ENCODE measurements at places on chromosomes 11 and 22.

DNA sequence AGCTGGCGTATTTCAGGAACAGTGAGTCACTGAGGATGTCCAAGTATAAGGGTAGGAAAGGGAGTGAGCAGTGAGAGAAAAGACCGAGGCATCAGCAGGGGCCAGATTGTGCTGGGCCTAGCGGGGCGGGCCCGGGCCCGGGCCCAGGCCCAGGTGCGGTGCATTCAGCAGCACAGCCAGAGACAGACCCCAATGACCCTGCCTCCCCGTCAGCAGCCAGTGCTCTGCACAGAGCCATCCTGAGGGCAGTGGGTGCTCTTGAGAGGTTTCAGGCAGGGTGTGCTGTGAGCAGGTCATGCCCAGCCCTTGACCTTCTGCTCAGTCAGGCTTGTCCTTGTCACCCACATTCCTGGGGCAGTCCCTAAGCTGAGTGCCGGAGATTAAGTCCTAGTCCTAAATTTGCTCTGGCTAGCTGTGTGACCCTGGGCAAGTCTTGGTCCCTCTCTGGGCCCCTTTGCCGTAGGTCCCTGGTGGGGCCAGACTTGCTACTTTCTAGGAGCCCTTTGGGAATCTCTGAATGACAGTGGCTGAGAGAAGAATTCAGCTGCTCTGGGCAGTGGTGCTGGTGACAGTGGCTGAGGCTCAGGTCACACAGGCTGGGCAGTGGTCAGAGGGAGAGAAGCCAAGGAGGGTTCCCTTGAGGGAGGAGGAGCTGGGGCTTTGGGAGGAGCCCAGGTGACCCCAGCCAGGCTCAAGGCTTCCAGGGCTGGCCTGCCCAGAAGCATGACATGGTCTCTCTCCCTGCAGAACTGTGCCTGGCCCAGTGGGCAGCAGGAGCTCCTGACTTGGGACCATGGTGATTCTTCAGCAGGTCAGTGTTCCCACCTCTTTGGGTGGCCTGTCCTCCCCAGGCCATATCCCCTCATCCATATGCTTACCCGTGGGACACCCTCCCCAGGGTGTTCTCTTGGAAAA is 2.1 kb downstream of the MYO7A start:
- H3K4me1 ChIP-seq, result peaks cover 35% of the 10 kb centered on the region
- no peak overlapping the region for H3K4me3 ChIP-seq
- no peaks in the 10 kb centered on the region for H3K36me3 ChIP-seq
- no peak for DNase-seq
- H3K27me3 ChIP-seq, result peaks cover 13% of the 10 kb centered on the region

DNA sequence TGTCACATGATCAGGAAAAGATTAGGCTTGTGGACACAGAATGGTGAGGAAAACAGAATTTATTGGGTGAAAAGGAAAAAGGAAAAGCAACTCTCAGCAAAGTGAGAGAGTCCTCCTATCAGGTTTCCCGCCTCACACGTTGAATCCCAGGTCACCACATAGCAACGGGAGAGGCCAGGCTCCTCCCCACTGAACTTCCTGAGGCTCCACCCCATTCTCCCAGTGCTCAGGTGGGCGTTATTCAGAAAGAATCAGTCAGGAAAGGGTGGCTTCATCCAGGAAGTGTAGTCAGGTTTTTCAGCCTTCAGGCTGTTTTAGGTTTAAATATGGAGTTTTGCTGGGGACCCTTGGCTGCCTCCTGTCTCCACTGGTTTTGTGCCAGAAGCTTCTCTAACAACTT is 66.9 kb downstream of the SPON1 start:
- DNase-seq, result no peak
- H3K36me3 ChIP-seq, result no peaks in the 10 kb centered on the region
- H3K27ac ChIP-seq, result no peak overlapping the region
- no peaks in the 10 kb centered on the region for H3K27me3 ChIP-seq
- H3K4me3 ChIP-seq, result no peak overlapping the region

GRCh38 chr11:78465169-78465942 is 47.7 kb upstream of the GAB2 start:
- no peak overlapping the region for H3K4me3 ChIP-seq
- H3K36me3 ChIP-seq, result peaks cover 41% of the 10 kb centered on the region
- no peaks in the 10 kb centered on the region for H3K27me3 ChIP-seq
- peak overlapping the region; percentile 44 for H3K27ac ChIP-seq
- H3K4me1 ChIP-seq, result no peaks in the 10 kb centered on the region
- DNase-seq, result no peak

GRCh38 chr22:18087350-18087855 is 9.6 kb downstream of the PEX26 start:
- no peaks in the 10 kb centered on the region for H3K27me3 ChIP-seq
- H3K4me1 ChIP-seq, result peaks cover 5% of the 10 kb centered on the region
- H3K36me3 ChIP-seq, result peaks cover 81% of the 10 kb centered on the region
- H3K27ac ChIP-seq, result no peak overlapping the region

DNA sequence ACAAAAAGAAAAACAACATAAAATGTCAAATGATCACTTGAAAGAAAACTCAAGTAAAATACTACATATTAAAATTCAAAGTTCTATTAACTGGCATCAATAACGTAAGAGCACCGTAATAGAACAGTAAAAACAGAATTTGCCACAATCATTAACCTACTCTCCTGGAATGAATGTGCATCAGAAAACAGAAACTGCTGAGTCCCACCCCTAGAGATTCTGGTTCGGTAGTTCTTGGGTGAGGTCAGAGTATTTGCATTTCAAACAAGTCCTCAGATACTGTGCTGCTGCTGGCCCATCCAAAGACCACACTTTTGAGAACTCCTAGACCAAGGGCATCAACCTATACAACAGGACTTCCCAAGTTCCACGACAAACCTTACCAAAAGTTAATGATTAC is 23.5 kb downstream of the PITPNB start:
- H3K4me3 ChIP-seq, result no peak overlapping the region
- no peaks in the 10 kb centered on the region for H3K4me1 ChIP-seq
- H3K36me3 ChIP-seq, result peaks cover 97% of the 10 kb centered on the region
- H3K27me3 ChIP-seq, result no peaks in the 10 kb centered on the region

DNA sequence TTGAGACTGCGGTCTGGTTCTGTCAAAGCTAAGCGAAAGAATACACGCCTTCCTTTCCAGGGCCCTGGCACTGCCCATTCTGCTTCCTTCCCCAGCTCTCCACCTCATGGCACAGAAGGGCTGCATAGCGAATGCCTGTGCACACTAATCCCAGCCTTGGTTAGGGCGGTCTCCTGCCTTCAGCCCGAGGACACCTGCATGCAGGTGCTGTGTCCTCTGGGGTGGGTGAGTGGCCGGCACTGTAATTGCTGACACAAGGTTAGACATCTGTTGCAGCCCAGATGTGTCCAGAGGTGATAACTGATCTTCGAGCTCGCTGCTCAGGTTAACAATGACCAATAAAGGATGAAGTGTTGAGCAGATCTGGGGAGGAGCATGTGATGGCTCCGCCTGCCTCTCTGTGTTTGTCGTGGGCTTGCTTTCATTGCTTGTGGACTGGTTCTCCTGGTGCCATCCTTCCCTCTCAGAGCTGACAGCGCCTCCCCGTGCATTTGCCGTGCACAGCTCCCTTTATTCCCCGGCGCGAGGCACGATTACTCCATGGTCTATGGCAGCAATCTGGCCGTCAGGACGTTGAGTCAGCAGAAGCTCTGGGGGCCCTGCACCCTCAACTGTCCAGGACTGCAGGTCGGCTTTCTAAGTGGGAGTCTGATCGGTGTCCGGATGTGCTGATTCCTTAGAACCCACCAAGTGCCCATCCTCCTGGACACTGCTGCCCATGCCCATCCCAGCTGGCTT is 1088.2 kb downstream of the BRD1 start:
- no peak overlapping the region for H3K27ac ChIP-seq
- no peaks in the 10 kb centered on the region for H3K27me3 ChIP-seq
- H3K4me1 ChIP-seq, result no peaks in the 10 kb centered on the region
- no peaks in the 10 kb centered on the region for H3K36me3 ChIP-seq

DNA sequence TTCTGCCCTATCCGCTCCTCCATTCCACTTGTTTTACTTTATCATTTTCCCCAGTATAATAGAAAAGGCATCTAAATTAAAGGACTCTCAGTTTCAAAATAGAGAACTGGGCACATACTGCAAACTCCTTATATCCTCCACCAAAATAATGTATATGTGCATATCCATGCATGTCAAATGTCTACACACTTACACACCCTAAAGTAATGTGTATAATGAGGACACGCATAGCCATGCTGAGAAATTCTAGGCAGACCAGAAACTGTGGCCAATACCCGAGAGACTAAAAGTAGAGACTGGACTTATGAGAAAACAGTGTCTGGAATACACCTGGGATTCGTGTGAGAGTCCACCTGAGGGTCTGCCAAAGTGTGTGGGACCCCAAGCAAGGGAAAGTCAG is 183.5 kb downstream of the CWF19L2 start:
- no peaks in the 10 kb centered on the region for H3K36me3 ChIP-seq
- H3K4me3 ChIP-seq, result no peak overlapping the region
- H3K4me1 ChIP-seq, result no peaks in the 10 kb centered on the region
- no peak overlapping the region for H3K27ac ChIP-seq
- DNase-seq, result no peak

GRCh38 chr11:13328286-13328685 is 50.7 kb downstream of the BMAL1 start:
- no peaks in the 10 kb centered on the region for H3K36me3 ChIP-seq
- no peak for DNase-seq
- H3K4me1 ChIP-seq, result peaks cover 48% of the 10 kb centered on the region
- H3K27me3 ChIP-seq, result no peaks in the 10 kb centered on the region
- H3K27ac ChIP-seq, result no peak overlapping the region

GRCh38 chr11:96107143-96107824 is 183.4 kb upstream of the MTMR2 start:
- peaks cover 15% of the 10 kb centered on the region for H3K4me1 ChIP-seq
- no peak overlapping the region for H3K4me3 ChIP-seq
- H3K36me3 ChIP-seq, result no peaks in the 10 kb centered on the region
- no peaks in the 10 kb centered on the region for H3K27me3 ChIP-seq
- H3K27ac ChIP-seq, result no peak overlapping the region
- no peak for DNase-seq

- peaks cover 13% of the 10 kb centered on the region for H3K27me3 ChIP-seq
- H3K4me3 ChIP-seq, result no peak overlapping the region
- no peak overlapping the region for H3K27ac ChIP-seq
- H3K36me3 ChIP-seq, result no peaks in the 10 kb centered on the region
- DNase-seq, result no peak
Measured at GRCh38 chr22:49521787-49522224, 305.9 kb downstream of the BRD1 start.

DNA sequence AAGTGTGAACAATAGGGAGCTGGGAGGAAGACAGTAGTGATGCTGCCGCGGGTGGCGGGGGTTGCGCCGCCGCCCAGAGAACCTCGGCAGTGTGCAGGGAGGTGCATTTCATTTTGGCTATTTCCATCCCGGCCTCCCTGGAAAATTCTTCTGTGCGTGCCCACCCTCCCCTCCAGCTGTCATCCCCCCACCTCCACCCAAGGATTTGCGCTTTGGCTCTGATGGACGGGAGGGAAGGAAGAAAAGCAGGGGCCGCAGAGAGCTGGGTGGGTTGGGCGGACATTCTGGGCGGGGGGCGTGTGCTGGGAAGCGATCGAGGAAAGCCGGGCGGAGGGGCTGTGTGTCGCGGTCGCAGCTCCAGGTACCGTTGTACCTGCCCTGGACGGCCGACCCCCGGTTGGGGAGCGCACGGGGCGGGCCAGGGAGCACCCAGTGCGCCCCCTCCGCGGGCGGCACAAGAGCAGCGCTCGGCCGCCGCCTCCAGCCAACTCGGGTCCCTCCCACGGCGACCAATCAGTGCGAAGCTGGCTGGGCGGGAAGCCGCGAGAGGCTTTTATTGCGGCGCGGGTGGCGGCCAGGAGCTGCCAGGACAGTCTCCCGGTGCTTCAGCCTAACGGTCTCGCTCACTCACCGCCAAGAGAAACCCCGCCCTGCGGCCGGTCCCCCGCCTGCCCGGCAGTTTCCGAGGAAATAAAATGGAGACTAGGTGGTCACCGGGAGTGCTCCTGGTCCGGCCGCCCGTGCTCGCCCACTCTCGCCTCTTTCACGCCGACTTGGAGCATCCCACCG is 1.6 kb downstream of the NCAM1 start:
- peaks cover 53% of the 10 kb centered on the region for H3K4me1 ChIP-seq
- H3K4me3 ChIP-seq, result peak overlapping the region; percentile 71
- H3K27ac ChIP-seq, result peak overlapping the region; percentile 45
- no peaks in the 10 kb centered on the region for H3K27me3 ChIP-seq

DNA sequence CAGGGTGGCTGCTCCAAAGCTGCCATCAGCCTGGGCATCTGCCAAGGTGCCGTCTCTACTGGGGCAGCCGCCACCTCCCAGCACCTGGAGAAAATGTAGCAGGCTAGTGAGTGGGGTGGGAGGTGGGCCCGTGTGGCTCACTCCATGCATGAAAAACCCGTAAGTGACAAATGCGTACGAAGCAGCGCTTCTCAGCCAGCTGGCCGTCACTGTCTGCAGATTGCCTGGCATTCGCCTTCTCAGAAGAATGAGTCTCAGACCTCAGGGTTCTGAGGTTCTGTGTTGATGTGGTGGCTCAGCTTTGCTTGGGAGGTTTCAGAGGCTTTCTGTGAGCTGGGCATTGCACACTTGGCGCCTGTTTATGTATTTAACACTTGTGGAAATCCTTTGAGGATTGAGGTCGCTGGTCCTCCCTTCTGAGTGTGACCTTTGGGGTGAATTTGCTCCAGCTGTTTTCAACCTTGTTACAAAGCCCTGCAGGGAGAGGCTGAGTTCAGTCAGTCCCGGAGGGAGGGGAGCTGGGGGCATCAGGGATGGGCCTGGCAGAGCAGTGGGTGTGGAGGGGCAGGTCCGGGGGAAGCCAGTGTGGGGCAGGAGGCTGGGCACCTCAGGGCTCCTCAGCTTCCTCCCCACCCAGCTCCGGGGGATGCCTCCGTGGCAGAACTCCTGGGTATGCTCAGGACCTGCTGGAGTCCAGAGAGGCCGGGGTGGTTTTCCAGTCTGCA is 977.0 kb downstream of the TBC1D22A start:
- H3K27ac ChIP-seq, result no peak overlapping the region
- no peaks in the 10 kb centered on the region for H3K4me1 ChIP-seq
- H3K36me3 ChIP-seq, result no peaks in the 10 kb centered on the region
- no peaks in the 10 kb centered on the region for H3K27me3 ChIP-seq

- no peaks in the 10 kb centered on the region for H3K4me1 ChIP-seq
- peaks cover 17% of the 10 kb centered on the region for H3K27me3 ChIP-seq
- no peak overlapping the region for H3K4me3 ChIP-seq
Measured at GRCh38 chr11:131099013-131099412, 182.7 kb upstream of the SNX19 start.

DNA sequence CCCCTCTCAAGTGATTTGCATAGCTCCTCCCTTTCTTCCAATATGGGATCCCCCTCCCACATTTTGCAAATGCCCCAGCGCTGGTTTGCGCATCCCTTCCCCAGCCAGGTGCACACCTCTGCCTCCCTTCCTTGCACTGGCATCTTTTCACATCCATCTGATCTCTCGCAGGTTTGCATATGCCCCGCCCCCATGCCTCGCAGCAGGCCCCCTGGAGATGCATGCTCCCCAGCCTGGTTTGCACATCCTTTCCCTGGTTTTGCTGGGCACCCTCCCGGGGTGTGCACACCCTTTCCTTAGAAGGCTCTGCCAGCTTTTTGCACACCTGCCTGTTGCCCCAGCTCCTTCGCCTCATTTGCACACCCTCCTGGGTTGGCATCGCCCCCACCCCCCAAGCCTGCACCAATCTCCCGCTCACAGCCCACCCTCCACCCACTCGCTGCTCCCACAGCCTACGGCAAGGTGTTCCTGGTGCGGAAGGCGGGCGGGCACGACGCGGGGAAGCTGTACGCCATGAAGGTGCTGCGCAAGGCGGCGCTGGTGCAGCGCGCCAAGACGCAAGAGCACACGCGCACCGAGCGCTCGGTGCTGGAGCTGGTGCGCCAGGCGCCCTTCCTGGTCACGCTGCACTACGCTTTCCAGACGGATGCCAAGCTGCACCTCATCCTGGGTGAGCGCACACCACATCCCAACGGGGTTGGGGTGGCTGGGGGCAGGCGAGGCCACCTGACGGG is 917 bp downstream of the RPS6KA4 start:
- peaks cover 39% of the 10 kb centered on the region for H3K4me1 ChIP-seq
- peak; percentile 77 for DNase-seq
- H3K36me3 ChIP-seq, result peaks cover 47% of the 10 kb centered on the region
- H3K4me3 ChIP-seq, result peak overlapping the region; percentile 95
- H3K27ac ChIP-seq, result peak overlapping the region; percentile 91
